ENCODE measurements at places on chromosomes 3 and 15.

DNA sequence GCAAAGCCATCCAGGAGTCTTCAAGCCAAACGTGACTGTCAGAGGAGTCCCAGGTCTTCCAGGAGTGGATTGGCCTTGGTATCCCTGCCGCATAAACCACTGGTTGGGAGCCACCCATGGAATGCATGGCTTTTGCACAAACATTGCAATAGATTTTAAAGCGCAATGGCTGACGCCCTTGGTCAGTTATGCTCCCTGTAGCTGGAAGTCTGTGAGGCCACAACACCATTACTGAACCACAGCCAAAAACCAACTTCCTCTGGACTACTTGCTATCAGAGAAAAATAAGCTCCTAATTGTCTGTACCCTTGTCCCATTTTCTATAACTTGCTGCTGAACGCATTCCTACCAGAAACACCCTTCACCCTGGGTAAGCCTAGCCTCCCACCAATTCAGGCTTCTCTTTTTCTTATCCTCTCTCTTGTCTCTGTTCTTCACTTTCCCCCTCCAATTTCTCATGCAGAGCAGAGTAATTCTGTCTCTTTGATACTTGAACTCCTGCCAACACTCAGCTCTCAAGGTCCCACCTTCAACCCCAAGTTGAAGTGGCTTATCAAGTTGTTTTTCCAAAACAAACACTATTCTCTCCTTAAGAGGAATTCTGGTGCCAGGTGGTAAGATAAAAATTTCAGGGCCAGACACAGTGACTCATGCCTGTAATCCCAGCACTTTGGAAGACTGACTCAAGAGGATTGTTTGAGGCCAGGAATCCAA is 176.4 kb upstream of the UBE2E1 start:
- DNase-seq = no peak

DNA sequence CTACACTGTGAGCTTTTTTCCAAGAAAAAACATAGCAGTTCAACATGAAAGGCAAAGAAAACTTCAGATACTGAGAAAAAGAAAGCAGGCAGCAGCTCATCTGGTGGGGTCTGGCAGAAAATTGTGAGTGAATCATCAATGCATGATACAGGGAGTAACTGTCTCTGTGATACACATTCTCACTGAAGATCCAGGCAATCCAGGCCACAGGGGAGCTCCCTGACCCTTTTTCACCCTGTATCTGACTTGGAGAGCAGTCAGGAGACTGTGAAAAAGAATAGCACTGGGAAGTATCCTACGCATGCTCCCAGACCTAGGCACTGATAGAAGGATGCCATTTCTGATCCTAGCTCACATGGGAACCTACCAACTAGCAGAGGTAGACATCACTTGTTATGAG is 269.8 kb downstream of the MBNL1 start:
- DNase-seq = no peak

GRCh38 chr3:107028626-107029025 is 348.6 kb upstream of the CCDC54 start:
- no peak for DNase-seq

DNA sequence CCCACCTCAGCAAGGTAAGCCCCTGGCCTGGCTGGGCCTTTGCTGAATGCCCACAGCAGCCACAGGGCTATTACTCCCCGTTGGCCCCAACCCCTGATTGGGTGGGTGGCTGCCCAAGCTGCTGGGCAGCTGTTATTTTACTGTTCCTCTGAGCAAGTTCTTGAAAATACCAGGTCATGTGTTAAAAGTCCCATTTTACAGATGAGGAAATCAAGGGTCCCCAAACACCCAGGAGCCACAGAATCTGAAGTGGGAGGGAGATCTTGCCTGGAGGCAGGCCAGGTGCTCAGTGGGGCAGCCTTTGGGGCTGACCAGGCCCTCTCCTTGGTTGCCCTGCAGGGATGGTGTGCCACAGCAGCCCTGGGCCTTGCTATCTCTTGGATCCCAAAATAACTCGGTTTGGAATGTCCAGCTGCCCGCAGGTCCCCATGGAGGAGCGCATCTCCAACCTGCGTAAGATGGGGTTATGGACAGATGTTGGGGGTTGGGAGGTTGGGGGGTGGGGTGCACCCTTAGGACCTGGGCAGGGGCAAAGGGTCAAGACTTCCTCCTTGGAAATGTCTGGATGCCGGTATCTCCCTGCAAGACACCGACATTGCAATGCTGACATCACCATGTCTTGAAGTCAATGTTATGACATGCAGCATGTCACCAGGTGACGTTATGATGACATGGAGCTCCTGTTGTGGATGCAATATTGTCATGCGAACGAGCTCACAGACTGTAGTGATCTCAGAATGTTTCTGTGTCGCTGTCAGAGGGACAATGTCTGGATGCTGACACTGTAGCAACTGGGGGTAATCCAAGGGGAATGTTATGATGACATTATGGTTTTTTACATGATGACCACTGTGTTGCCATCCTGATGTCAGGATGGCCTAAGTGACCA is 13.3 kb upstream of the CSPG4 start:
- peak; percentile 42 for DNase-seq

GRCh38 chr15:85324202-85324601 is 56.2 kb upstream of the AKAP13 start:
- DNase-seq = no peak

DNA sequence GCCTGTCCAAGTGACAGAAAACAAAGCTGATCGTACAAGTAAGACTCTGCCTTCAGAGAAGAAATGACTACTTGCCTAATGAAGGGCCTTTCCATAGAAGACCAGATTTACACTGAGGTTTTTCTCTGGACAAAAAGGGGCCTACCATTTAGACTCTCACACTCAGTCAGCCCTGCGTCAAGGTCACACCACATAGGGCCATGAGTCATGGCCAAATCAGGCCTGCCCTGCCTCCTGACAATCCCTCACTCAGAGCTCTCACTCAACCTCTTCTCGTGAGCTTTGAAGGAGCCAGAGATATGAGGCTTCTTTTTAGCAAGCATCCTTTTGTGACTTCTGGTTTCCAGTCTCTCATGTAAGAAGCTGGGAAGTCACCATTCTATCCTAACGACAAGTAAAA is 68.1 kb upstream of the NMNAT3 start:
- DNase-seq = no peak

DNA sequence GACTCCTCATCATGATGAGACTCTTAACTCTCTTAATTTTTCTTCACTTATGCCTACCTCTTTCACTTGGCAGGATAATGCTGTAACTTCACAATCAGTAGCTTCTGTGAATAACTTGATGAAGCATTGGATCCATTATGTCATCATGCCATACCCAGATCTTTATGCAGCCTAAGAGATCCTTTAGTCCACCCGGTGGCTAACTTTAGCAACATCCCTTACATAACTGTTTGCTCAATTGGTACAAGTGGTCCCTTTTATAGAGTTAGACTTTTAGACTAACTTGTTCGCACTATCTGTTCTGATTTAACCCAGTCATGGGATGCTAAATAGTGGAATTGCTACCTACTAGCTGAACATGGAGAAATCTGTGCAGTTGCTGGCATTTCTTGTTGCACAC is 184.5 kb downstream of the USP13 start:
- no peak for DNase-seq

GRCh38 chr15:88897456-88898194 is 2.3 kb upstream of the HAPLN3 start:
- peak; percentile 90 for DNase-seq

DNA sequence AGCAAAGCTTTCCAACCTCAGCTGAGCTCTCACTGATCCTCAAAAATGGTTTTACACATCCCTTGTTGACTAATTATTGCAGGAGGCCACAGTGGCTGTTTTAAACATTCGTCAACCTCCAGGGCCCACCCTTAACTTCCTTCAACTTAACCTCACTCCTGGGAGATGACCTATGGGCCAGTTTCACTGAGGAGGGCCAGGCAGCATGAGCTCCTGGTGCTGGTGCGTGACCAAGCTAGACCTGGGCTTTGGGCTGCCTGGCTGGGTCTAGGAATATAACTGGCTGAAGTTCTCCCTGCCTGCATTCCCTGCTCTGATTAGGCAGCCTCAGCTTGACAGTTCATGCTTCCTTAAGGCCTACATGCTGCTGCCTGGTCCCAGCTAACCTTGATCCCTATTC is 273.7 kb upstream of the ATP11B start:
- no peak for DNase-seq

DNA sequence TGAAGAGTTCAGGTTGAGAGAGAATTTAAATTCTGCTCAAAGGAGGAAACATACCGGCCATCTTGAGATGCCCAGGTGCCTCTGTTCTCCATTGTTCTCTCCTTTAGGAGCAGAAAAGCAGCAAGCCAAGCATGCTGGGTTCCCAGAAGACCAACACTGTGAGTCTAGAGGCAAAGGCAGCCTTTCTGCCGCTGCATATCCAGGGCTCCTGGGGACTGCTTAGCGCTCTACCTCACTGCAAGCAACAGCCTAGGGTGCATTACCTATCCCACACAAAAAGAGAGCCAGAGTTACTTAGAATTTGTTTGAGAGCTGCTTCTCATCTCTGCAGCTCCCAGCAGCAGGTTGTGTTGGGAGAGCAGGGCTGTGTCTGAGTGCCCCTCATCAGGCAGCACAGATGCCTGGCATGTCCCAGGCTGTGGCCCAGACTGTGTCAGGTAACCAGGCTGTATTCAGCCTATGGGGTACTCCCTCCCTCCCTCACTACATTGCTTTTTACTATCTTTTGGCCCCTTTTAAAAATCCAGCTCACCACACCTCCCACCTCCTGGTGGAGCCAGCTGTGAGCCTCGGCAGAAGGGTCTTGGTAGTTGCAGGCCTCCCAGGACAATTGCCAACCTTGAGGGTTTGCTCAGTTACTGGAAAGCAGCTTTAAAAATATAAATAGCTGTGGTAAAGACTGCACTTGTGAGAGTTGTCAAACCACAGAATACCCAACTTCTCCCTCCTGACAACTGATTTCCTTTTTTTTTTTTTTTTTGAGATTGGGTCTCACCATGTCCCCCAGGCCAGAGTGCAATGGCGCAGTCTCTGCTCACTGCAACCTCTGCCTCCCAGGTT is 30.2 kb downstream of the BCL2L10 start:
- DNase-seq = no peak

- DNase-seq = no peak
Observed at GRCh38 chr3:54345847-54346375, 223.6 kb downstream of the CACNA2D3 start.

- no peak for DNase-seq
Observed at GRCh38 chr15:31474059-31474868, 147.6 kb downstream of the KLF13 start.
